ENCODE measurements at places on chromosomes 13 and 19.
A peak's percentile ranks its signal among the peaks of the same experiment; 100 is the strongest.

DNA sequence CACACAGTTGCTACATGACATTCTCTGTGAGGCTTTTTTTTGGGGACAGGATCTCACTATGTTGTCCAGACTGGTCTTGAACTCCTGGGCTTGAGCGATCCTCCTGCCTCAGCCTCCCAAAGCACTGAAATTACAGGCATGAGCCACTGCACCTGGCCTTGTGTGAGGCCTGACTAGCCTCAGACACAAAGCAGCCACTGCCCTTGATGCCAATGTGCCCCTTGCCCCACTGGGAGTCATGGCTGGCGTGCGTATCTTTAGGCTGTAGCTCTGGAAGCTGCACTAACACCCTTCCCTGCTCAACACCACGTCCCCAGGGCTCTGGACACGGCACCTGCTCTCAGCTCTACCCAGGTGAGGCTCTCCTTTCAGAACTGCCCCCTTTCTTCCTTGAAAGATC is 14.5 kb upstream of the KPTN start:
- DNase-seq: no peak

- no peak for DNase-seq
Measured at GRCh38 chr19:374183-374885, 29.7 kb upstream of the MIER2 start.

DNA sequence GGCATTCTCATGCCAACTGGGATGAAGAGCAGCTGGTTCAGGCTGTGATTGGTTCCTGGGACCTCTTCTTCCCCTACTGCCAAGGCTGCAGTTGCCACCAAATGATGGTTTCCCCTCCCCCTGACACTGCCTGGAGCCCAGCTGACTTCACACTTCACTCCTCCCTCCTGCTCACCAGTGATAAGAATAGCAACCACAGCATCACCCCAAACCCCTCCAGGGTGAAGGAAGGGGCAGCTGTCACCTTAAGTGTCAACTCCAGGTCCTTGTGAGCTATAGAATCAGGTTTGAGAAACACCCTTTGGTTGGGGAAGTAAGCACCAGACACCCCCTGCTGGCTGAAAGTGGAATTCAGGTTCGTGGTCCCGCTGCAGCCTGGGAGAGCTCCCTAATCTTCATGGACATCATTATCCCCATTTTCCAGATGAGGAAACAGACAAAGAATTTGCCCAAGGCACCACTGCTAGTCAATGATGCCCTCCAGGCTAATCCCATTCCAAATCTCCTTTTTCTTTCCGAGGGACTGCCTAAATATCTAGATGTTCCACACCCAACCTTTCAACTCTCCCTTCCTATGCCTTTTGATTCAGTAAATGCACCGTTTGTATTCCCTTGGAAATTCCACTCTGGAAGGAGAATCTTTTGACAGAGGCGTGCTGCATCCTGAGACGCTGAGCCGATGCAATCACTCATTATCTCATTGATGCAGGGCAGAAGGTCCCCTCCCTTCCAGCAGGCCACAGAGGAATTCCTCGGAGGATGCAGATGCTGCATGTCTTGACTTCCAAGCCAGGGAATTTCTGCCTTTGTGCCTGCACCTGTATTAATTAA is 50.6 kb upstream of the UQCRFS1 start:
- DNase-seq: peak; percentile 34

DNA sequence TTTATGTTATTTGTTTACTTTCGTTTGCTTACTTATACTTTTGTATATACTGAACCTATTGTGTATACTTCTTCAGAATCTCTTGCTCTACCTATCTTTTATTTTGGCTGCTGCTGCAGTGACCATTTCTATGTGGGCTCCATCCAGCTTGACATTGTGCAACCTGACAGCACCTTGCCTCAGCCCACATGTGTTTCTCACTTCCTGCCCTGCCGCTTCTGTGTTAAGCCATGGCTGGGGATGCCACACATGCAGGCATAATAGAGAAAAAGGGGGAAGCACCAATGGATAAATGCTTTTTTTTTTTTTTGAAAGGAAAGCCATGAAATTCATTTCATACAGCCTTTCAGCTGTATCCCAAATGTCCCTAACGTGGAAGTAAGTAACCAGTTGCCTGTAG is 147.6 kb downstream of the RBM26 start:
- no peak for DNase-seq

DNA sequence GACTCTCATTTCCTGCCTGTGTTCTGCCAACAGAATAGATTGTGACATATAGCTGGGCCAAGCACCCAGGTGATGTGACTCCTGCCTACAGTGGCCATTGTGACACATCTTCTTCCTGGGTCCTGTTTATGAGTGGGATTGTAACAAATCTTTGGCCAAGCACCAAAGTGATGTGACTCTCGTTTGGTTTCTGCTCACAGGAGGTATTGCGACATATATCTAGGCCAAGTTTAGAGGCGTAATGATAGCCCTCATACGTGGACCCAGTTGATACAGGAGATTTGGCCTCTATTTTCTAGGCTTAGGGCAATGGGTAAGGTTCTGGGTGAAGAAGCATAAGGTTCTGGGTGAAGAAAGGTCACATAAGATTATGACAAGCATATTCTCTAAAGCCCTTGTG is 76.2 kb downstream of the ZNF208 start:
- DNase-seq: no peak

DNA sequence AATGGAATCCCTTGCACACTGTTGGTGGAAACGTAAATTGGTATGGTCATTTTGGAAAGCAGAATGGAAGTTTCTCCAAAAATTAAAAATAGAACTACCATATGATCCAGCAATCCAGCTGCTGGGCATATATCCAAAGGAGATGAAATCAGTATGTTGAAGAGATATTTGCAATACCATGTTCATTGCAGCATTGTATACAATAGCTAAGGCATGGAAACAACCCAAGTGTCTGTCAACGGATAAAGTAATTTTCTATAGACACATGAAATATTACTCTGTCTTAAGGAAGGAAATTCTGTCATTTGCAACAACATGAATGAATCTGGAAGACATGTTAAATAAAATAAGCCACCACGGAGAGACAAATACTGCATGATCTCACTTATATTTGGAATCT is 124.7 kb downstream of the GPC5 start:
- no peak for DNase-seq

DNA sequence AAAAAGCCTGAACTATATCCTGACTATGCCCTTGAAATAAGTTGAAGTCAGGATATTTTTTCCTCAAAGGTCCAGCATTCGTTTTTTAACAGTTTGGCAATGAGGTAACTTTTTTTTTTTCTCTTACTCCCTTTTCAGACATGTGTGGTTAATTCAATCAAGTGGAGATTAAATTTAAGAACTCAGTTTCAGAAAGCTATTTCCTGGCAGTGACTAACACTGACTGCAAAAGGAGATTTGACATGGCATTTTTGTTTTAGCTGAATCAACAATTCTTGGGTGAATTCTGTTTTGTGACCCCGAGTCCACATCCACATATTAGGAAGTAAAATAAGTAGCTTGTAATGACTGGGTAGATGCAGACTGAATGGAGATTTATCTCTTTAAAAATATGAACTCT is 716.4 kb downstream of the PCDH9 start:
- DNase-seq: no peak

DNA sequence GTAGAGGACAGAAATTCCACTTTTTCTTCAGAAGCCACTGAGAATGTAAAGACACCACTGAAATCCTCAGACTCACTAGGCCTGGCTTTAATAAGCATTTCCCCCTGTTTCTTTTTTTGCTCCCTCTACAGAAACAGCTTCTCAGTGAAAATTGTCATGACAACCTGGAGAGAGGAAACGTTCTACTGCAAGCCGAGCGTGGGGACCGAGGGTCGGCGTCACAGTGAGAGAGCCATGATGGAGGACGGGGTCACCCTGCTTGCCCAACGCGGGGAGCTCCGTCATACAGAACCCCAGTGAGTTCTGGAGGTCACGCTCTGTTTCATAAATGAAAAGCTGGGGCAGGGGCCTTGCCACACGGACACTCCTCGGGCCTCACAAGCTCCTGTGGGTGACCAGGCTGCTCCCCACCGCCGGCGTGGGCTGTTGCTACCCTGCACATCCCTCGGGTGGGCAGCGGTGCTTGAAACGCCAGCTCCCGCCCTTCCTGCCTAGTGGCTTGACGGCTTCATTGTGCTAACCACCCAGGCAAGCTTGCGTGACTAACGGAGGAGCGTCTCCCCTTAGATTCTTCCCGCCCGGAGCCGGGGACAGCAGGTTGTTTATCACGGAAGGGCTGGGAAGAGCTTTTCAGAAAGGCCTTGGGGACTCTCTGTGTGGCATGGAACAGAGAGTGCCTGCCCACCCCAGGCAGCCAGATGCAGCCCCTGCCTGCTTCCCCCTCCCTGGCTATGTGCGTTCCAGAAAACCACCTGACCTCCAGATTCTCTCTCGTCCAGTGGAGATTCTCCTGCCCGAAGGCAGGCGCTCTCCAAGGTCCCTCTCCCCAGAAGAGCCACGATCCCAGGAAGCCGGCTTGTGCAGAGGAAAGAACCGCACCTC is 153.6 kb downstream of the KATNAL1 start:
- DNase-seq: no peak

DNA sequence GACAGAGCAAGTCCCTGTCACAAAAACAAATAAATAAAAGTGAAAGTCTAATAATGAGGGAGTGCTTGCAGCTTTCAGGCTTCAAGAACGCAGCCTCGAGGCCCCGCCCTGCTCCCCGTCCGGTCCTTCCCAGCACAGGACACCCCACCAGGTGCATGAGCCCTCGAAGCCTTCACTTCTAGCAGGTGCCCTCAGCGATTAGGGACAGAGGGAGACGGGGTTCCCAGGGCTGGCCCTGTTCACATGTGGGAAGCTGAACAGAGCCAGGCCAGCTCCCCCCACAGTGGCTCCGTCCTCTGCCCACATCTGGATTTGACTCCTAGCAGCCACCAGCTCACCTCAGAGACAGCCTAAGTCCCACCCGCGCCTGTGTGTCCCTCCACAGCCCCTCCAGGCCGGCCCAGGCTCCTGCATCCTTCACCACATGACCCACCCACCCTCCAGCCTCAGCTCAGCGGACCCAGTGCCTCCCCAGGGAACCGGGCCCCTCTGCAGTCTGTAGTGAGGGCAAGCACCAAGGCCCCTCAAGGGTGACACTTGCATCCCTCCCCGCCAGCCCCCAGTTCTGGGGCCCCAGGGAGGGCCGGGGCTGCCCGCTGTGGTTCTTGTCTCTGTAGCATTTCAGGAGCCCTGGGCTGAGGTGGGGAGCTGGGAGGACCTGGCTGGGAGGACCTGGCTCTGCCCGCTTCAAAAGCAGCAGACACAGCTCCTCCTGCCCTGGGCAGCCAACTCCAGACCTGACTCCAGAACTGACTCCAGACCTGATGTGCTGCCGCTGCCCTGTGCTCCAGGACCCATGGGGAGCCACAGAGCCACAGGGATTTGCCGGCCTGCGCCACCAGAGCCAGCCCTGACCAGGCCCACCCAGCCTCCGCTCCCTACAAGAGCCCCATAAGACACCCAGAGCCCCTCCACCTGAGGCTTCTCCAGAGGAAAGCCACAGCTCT is 27.2 kb downstream of the GPX4 start:
- peak; percentile 56 for DNase-seq

DNA sequence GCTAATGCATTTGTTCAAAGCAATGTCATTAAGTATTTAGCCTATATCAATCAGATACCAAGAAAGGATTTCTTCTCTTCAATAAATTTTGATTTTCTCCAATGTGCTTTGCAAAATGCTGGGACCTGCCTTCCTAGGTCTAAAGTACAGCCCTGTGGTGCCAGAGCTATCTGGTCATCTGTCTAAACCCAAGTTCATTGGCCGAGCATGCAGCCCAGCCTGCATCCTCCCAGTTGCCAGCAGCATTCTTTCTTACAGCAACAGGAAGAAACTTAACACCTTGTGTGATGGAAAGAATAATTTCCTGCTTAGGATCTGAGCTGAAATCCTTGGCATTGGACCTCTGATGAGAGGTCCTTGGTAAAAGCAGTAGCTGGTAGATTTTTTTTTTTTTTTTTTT is 310.0 kb downstream of the RBM26 start:
- no peak for DNase-seq

DNA sequence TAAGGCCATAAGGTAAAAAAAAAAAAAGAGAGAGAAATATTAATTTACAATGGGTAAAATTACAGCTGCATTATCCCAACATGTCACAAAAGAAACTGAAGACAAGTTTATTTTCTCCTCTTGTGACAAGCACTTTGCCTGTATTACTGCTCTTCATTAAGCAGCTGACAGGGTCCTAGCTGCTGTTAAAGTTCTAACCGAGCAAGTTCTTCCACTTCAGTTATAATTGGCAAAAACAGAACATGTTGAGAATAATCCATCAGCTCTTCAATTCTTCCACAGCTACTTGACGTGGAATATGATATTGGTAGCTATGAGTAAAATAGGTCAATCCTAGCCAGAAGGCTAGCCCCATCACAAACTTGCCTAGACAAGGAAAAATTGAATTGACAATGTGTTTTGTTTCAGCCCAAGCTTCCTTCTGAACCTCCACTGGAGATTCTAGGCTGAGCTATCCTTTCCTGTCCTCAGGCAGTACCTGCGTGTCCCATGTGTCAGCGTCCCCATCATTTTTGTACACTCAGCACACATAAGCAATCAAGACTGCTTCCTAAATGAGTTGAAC is 32.2 kb upstream of the DOCK9 start:
- no peak for DNase-seq

DNA sequence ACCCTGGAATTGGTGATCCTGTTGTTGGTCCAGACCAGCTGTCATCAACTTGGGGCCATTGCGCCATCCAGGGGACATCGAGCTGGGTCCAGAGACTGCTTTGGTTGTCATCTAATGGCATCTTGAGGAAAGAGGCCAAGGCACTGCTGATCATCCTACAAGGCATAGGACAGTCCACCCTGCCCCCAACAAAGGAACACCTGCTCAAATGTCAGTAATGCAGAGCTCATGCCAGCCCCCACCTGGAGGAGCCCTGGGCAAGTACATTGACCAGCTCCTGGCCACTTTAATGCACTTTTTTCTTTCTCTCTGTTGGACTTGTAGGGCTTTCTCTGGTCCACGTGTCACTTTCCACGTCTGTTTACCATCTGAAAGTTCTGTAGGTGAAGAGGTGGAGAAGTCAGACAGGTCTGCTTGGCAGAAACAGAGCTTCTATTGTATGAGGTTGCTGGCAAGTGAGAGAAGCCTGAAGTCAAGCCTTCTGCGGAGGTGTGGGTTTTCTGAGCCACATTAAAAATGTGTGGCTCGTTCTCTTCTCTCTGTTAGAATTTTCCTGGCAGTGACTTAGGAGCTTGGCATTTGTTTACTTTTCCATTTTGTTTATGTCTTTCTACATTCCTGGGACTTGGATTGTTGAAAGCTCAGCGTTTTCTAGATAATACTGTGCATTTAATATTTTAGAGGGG is 124.0 kb upstream of the RNF113B start:
- DNase-seq: no peak

DNA sequence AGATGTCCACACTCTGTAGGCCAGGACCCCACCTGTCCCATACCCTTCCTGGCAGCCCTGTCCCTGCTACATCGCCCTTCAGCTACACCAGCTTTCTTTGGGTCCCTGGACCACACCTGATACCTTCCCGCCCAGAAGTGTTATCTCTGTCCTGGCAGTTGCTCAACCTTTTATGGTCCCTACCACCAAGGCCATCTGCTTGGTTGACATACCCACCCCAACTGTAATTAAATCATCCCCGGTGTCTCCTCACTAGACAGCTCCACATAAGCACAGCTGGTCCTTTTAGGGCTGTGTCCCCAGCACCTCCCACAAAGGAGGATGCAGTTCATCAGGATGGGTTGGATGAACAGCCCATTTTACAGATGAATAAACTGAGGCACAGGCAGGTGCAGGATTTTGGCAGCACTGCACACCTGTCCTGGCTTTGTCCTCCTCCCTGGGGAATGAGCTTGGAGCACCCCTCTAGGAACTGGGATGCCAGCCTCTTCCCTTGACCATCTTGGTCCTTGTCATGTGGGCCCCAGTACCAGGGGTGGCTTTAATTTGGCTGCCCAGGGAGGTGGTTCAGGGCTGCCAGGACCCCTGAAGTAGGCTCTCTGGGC is 12.9 kb downstream of the NACC1 start:
- no peak for DNase-seq

Measured in stimulated activated CD4-positive, alpha-beta T cell treated with anti-CD3 and anti-CD28 coated beads, Interleukin-1b, Interleukin-23, amount 100 ng/mL, for 48 hours (primary cell).